ENCODE measurements at places on chromosomes 6 and 20. TPM values are rescaled to one million over a fixed set of nuclear protein-coding genes. Genes with fewer than 3 reads are reported as not detected.

LINC00237 gene
- total RNA-seq, result not detected

COL19A1 gene
- 0.46 TPM for total RNA-seq

SLC4A11 gene
- 0.38 TPM for total RNA-seq

PPIL6 gene
- total RNA-seq, result 1.9 TPM

TENT5A gene
- total RNA-seq, result 58.2 TPM

LPA gene
- total RNA-seq, result not detected

SLC17A3 gene
- not detected for total RNA-seq

SLC52A3 gene
- 1.1 TPM for total RNA-seq

PET117 gene
- 9.9 TPM for total RNA-seq

KHDC1 gene
- 0.19 TPM for total RNA-seq

SLC2A10 gene
- total RNA-seq, result 14.2 TPM

ELOVL5 gene
- total RNA-seq, result 52.2 TPM

FAM209A gene
- total RNA-seq, result not detected

FOXC1 gene
- total RNA-seq, result 33.5 TPM

GDAP1L1 gene
- total RNA-seq, result not detected

PACRG gene
- total RNA-seq, result 0.14 TPM

SLC24A3 gene
- total RNA-seq, result 20.4 TPM

SLPI gene
- 14.6 TPM for total RNA-seq

OXT gene
- not detected for total RNA-seq
